AG09319 (cell line): ENCODE measurements at places on chromosomes 12 and 14.

GRCh38 chr12:132812631-132813305, 15.9 kb downstream of the GOLGA3 start:
- DNase-seq = no peak

- no peak for DNase-seq
These were observed 16.3 kb downstream of the ST8SIA1 start for GRCh38 chr12:22318108-22318737.

- no peak for DNase-seq
These were observed 70.3 kb downstream of the GALNT4 start for GRCh38 chr12:89454080-89454848.

DNA sequence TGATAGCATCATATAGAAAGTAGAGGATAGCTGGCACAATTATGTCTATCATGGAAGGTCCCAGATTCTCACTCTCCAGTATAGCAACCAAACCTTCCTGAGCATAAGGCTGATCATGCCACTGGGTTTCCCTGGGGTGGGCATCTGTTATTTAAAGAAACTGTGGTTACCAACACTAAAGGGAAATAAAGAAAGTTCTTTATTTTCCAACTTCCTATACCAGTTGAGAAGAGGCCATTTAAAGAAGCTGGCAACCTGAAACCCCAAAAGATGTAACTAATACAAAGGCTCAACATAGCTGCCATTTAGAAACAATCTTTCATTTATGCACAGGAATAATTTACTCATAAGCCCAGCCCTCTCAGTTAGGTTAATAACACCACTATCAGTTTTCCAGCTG, 3.1 kb downstream of the BCAT1 start:
- DNase-seq = no peak

GRCh38 chr14:38882533-38882932, 220.5 kb downstream of the SEC23A start:
- no peak for DNase-seq

DNA sequence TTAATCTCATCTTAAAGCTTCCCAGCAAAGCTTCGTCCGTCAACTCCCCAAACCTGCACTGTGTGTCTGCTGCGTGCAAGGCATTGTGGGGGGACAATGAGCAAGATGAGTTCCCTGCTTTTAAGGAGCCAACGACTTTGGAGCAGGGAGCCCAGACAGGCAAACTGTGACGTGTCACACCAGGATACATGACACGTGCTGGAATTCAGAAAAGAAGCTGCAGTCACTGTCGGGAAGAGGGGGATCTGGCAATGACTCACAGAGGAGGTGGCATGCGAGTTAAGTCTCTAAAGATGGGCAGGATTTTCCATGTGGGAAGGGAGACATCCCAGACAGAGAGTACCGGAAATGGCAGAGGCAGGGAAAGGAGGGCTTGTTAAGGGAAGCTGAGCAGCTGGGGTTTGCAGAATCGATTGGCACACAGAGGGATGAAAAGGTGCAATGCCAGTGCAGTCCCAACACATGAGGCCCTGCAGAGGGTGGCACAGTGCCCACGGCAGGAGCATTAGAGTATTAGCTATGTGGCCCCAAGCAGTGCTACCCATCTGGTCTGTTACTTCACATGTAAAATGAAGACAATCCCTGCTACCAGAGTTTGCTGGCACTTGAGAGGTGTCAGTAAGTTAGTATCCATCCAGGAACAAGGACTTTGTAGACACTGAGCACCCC, 52.9 kb downstream of the SETD3 start:
- no peak for DNase-seq

DNA sequence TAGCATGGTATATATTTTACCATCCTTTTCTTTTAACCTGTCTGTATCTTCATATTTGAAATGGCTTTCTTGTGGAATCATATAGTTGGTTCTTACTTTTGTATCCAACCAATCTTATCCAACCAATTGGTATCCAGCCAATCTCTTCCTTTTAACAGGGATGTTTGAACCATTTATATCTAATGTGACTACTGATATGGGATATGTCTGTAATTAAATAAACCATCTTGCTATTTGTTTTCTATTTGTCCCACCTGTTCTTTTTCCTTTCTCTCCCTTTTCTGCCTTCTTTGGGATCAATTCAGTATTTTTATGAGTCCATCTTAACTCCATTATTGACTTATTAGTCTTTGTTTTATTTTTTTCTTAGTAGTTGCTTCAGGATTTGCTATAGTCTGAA, 30.8 kb upstream of the SNX6 start:
- DNase-seq = no peak

- no peak for DNase-seq
These were observed 80.0 kb downstream of the DICER1 start for GRCh38 chr14:95077345-95077744.

DNA sequence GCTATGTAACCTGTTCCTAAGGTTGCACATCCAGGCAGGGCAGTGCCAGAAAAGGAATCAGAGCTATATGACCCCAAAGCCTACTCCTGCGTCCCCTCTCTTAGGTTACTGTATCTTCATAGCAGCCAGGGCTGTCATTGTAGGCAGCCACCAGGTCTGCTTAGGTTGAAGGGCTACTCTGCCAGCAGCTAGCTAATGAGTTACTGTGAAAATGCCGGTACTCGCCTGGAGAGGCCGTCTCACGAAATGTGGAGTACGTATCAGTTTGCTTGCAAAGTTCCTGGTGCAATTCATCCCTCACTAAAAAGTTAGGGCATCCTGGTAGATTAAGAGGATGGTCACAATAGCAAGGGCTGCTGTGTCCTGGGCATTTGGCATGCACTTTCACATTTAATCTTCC, 50.9 kb downstream of the RPH3A start:
- DNase-seq = no peak

GRCh38 chr12:72207486-72208409, 64.4 kb upstream of the TRHDE start:
- DNase-seq = no peak

DNA sequence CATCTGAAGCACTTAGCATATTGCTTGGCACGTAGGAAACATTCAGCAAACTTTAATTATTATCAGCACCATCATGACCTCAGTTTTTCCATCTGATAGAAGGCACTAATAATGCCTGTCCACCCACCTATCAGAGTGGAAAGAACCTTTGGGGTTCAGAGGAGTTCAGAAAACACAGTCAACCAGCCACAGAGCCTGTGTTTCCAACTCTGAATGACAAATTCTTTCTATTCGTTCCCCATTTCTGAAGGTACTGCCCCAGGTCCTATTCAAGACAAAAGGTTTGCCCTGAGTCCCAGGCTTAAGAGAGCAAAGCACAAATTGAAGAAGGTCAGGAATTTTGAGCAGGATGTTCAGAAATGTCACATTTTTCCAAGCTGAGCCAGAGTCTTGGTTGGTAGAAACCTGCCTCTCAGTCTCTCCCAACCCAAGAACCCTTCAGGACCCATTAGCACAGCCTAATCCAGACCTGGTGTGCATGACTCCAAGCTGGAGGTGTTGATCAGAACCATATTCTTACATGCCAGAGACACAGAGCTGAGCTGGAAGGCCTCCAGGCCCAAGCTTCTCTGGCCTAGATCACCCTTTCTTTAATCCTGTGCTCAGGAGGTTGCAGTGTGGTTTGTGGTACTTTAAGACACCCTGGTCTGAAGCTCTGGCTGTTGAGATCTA, 114.4 kb downstream of the TBX5 start:
- DNase-seq = no peak

DNA sequence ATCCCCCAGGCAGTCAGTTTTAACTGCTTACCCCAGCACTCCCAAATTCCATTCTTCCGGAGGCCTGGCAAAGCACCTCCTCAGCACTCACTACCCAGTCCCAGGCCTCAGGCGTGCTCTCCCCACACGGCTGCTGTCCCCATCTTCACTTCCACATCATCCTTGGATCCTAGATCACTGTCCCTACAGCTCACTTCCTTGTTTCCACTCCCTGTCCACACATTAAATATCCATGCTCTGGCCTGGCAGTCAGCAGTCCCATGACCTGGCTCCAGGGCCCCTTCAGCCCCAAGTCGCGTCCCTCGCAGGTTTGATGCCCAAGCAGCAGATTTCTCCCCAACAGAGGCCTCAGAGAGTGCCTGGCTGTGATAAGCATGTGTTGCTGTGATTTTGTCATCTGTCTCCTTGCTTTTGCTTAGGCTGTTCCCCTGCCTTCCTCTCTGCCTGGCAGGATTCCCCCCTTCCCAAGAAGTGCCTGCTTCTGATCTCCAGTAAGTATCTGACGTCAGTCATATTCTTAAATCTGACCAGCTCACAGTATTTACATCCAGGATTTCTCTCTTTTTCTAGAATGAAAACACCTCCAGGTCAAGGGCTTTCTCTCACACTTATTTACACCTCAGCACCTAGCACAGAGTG, 241.7 kb downstream of the ZFP36L1 start:
- DNase-seq = no peak

DNA sequence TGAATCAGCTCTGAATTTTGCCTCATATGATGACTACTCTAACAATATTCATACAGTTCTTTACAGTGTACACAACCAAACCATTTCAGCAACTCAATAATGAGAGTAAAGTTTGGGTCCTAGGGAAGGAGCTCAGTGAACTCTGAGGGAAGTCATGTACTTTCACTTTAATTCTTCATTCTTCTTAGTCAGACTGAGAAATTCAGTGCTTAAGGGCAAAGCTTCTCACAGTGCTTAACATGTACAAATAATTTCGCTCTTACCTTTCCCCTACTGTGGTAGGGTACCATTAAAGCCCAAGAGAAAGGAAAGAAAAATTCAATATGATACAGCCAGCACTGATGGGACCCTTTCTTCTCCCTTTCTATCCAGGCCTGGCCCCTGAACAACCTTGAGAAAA, 435.0 kb downstream of the NELL2 start:
- no peak for DNase-seq

GRCh38 chr14:74368441-74368840, 20.2 kb downstream of the VRTN start:
- no peak for DNase-seq

- no peak for DNase-seq
These were observed 67.4 kb downstream of the ERC1 start for GRCh38 chr12:1058423-1058822.

DNA sequence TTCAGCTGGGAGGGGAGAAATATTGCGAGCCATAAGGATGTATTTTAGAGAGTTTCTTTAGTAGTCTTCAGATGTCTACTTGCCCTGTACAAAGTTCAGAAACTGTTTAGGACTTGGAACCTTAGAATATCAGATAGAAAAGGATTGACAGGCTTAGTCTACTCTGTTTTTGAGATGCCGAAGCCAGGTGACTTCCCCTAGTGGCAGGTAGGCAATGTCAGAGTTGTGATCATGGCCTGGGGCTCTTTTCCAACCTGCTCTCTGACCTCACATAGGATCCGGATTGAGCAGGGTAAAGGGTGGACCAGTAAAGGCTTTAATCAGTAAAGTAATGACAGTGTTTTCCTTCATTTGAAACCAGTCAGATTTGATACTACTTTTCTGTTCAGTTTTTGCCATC, 59.6 kb downstream of the PRKCH start:
- no peak for DNase-seq

DNA sequence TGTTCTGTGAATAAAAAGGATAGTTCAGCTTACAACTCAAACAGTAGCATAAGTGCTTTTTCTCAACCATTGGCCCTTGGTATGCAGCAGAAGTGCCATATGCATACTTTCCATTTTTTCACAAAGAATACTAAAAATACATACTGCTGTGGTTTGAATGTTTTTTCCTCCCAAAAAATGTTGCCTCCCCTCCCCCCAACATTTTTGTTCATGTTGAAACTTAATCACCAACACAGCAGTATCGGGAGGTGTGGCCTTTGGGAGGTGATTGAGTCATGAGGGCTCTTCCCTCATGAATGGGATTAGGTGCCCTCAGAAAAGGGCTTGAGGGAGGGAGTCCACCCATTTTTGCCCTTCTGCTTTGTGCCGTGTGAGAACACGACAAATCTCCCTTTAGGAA, 198.6 kb downstream of the ESR2 start:
- DNase-seq = no peak

DNA sequence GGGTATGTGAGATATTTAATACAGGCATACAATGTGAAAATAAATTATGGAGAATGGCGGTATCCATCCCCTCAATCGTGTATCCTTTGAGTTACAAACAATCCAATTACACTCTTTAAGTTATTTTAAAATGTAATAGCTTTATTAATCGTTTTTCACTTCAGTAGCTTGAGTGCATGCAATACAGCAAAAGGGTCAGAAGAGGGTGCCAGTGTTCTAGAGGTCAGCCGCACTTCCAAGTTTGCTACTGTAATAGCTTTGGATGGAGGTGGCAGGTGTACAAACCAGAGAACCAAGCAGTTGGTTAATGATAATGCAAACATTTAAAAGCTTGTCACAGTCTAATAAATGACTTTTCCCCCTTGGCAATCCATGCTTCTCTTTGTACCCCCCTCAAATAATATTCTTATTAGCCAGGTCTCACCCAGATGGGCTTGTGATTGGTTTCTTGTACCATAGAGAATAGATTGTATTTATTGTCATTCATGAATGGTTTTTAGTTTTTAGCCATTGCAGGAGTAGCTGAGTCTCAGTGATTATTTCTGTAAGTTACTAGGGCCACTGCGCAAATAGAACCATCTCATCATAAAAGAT, 127.0 kb downstream of the ERC1 start:
- peak; percentile 43 for DNase-seq

GRCh38 chr14:102249041-102249440, 55.9 kb downstream of the MOK start:
- no peak for DNase-seq

DNA sequence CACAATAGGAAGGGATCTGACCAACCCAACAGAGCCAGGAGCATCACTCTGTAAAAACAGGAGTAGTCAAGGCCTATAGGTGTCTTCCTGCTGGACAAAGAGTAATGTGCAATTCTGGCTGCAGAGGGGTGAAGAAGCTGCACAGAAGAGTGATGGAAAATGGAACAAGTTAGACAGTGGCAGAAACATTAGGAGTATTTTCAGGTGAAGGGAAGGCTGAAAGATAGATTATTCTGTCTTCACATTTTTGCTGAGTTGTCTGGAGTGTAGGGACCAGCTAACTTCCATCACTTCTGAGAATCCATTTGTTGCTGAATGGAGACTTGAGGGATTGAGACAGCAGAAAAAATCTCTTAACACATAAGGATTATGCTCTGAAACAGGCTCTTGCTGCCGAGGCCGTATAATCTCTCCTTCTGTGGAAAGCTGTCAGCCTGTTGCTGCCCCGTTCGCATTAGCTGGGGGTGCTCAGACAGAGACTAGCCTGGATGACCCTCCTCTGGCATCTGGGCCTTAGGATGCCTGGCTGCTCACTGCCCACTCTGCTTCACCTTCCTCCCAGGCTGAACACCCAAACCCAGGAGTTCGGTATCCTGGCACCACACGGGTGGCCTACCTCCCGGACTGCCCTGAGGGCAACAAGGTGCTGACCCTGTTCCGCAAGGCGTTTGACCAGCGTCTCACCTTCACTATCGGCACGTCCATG, 3.1 kb upstream of the ARHGEF25 start:
- no peak for DNase-seq

GRCh38 chr14:24612196-24612595, 2.7 kb upstream of the GZMH start:
- DNase-seq = no peak
